ENCODE measurements at places on chromosomes 3 and 15.

GRCh38 chr15:75225951-75226732 lies 24.5 kb downstream of the C15orf39 start:
- DNase-seq, result no peak

- no peak for DNase-seq
These were observed 221.3 kb upstream of the GAP43 start for GRCh38 chr3:115401851-115402501.

DNA sequence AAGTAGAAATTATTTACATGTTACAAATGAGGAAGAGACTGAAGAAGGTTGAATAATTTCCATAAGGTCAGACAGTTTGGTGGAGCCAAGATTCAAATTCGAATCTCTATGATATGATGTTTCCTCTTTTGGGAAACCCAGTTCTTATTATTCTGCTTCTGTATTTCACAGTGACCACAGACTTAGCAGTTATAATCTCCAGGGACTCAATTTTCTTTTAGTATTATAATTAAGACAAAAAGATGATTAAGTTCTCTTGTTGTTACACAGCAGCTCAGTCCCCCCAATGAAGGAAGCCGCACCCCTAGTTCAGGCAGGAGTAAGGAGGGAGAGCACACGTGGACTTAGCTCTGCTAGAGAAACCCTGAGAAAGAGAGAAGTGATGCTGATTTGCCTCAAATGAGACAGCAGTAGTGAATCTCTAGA lies 130.6 kb downstream of the CCNL1 start:
- no peak for DNase-seq

DNA sequence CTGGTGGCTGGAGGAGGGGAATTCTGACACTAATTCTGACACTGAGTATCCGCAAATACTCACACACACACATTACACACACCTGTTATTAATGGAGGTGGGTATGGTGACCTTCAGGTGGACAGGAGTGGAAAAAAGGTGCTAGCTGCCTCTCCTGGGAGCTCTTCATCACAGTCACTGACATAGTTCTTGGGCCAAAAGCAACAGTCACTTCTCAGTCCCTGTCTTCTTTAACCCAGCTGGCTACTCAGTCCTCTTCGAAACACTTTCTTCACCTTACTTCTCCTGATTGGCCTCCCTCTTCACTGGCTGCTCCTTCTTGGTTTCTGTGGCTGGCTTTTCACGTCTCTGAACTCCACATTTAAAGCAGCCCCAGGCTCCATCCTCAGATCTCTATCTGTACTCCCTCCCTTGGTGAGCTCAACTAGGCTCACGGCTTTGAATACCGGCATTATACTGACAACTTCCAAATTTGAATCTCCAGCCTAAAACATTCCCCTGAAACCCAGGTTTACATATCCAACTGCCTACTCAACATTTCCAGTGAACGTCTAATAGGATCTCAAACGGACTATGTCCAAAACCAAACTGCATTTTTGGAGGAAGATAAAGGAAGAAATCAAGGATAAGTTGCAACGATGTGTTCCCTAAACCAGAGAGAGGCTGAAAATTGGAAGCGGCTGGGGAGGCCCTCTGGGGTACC lies 53.2 kb upstream of the HEG1 start:
- DNase-seq, result no peak

GRCh38 chr3:26558257-26558656 lies 64.3 kb upstream of the LRRC3B start:
- DNase-seq, result no peak

DNA sequence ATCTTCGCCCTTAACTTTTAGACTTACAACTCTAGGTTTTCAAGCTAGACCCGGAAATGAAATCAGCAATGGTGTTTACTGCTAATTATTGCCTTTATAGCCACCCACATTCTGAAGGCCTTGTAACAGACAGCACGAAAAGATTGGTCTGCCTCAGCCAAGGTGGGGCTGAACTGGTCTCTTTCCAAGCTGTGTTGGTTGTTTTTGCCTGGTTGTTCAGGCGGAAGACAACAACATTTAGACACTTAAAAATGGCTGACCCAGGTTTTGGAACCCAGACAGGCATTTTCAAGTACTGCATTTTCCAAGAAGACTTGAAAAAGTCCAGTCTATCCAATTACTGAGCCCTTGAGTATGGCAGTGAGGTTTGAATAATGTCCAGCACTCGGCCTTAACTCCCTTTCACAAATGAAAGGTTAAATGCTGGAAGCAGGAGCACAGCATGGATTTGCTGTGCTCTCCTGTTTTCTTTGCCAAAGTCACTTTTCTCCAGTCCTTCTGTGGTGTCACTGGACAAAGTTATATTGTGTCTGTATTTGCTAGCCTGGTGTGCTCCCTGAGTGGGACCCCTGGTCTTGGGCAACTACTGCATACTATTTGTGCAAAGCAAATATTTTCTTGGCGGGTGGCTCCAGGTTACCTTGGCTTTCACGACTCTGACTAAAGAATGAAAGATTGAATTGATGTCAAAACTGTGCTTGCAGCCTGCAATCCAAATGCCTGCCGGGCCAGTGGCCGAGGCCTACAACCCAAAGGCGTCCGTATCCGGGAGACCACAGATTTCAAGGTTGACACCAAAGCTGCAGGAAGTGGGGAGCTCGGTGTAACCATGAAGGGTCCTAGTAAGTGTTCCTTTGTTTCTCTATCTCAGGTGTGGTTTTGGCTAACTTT lies 93.5 kb downstream of the FLNB start:
- no peak for DNase-seq

DNA sequence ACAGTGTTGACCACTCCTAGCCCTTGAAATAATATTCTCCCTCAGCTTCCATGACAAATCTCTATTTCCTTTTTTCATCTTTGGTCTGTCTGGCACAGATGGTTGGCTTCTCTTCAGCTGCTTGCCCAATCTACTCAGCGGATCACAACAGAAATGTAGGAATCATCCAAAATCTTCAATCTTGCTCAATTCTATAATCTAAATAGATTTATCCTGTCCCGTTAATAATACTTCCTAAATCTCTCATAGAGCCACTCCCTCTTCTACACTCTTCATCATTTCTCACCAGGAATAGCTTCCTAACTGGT lies 3.8 kb downstream of the PEAK1 start:
- no peak for DNase-seq

DNA sequence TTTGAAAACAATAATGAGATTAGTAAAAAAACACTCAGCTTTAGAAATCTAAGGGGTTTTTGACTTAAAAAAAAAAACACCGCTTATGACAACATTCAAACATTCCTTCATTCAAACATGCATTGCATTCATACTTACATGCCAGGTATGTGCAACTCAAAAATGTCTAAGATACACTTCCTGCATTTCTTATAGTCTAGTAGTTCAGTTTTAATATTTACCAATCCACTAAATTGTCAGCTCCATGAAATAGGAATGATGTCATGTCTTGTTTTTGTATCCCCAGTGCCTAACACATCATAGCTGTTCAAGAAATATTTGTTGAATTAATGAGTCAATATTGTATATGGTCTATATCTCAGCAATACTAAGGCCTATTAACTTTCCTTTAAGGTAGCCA lies 51.7 kb downstream of the EIF4E3 start:
- DNase-seq, result no peak

- DNase-seq, result no peak
These were observed 104.2 kb downstream of the CBLB start for GRCh38 chr3:105764378-105765307.

- DNase-seq, result no peak
These were observed 491.9 kb upstream of the PROK2 start for GRCh38 chr3:72276806-72277205.

- no peak for DNase-seq
These were observed 56.1 kb downstream of the VGLL3 start for GRCh38 chr3:86934851-86935250.

GRCh38 chr3:101381809-101382208 lies 61.4 kb upstream of the IMPG2 start:
- peak; percentile 23 for DNase-seq

- DNase-seq, result no peak
These were observed 137.0 kb upstream of the UBP1 start for GRCh38 chr3:33577173-33577572.

GRCh38 chr3:6915898-6916297 lies 55.0 kb downstream of the GRM7 start:
- DNase-seq, result no peak

DNA sequence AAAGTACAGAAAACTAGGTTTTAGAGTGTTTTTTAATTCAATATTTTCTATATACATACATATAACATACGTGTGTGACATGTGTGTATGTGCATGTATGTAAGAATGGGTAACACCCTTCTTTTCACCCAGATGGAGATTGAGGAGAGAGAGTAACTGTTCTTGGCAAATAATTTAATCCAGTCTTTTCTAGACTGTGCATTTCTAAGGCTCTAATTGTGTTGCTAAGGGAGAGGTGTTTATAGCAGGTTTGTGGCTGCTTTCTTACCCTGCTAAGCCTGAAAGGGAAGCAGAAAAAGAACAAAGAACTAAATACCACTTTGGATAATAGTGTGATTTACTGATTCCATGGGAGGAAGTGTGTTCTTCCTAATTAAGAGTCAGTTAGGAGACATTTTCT lies 46.0 kb upstream of the ALDH1L1 start:
- DNase-seq, result no peak

GRCh38 chr3:192033246-192033645 lies 572.3 kb downstream of the PYDC2 start:
- no peak for DNase-seq

- DNase-seq, result no peak
These were observed 755.7 kb upstream of the GRM7 start for GRCh38 chr3:6105187-6105586.

GRCh38 chr15:84790676-84791075 lies 26.5 kb upstream of the ALPK3 start:
- no peak for DNase-seq

Measured in HTR-8/SVneo (cell line).